Amniotic epithelial cell (primary cell): ENCODE measurements at places on chromosomes 12 and 14.

- DNase-seq, result no peak
Measured at GRCh38 chr12:110913119-110914056, 7.0 kb downstream of the MYL2 start.

DNA sequence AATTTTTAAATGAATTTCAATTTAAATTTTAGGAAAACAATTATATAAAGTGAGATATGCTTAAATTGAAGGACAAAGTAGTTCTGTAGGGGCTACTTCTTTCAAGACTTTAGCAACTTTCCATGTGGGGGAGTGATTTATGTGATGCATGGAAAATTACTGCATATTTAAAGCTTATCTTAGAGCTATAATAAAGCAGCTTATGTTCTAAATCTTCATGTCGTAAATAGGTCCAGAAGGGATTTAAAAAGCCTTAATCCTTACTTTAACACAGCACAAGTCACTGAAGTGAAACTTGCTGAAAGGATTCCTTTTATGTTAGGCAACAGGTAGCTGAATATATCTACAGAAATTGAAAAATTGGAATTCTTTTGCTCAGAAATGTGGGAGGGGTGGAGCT is 340.4 kb downstream of the NAV3 start:
- peak; percentile 82 for DNase-seq

DNA sequence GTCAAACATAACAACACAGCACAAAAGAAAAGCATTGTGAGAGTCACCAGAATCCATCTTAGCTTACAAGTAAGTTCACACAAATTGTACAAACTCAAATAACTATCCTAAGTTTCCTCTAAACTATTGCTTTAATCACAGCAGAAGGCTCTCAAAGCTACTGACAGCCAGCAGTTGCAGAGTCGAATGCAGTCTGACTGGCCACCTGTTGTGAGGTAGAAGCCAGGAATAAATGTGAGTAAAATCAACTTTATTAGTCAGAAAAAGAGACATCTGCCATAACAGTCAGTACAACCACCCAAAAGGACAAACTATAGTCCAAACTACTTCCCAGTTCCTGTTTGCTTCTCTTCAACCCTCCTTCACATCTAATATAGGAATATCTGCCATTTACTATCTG is 231.7 kb upstream of the USP15 start:
- no peak for DNase-seq

DNA sequence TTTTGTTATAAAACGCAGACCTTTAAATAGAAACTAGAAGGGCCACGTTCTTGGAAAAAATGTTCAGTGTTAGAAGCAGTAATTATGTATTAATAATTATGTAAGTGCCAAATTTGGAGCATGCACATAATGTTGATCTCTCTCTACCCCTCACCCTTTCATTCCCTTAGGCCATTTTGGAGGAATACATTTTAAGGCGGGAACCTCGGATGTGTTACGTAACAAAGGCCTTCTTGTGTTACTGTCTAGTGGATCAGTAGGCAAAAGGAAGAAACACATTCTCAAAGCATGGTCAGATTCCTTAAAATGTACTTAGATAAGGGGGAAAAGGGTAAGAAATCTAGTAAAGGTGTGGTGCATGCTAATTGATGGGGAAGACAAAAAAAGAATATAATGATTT is 52.7 kb downstream of the RASSF3 start:
- no peak for DNase-seq

- DNase-seq, result peak; percentile 72
Measured at GRCh38 chr12:46915082-46915481, 89.3 kb upstream of the SLC38A4 start.

GRCh38 chr12:104694711-104695110 is 238.0 kb downstream of the CHST11 start:
- no peak for DNase-seq

DNA sequence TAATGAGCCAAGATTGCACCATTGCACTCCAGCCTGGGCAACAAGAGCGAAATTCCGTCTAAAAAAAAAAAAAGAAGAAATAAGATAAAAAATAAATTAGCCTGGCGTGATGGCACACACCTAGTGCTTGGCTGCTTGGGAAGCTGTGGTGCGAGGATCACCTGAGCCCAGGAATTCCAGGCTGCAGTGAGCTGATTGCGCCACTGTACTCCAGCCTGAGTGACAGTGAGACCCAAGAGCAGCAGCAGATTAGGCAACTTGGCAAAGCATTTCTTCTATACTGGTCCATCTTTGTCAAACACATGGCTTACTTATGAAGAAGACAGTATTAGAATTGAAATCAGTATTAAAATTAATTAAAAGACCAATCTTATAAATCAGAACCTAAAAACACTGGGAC is 6.3 kb downstream of the GON7 start:
- DNase-seq, result no peak

DNA sequence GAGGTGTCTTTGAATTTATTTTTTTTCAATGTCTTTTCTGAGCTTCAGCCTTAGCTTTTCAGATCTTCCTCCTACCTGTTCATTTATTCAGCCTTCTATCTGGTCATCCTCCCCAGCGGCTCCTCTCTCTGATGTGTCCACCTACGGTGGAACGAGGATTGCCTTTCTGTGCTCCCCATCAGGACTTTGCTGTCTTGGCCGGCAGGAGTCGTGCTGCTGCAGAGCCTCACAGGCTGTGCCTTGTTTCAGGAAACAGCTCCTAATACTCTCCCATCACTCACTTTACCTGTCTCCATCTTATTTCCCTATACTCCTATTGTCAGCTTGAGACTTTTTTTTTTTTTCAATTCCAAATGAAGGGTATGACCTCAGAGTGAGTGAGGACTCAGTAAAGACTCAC is 76.9 kb downstream of the KICS2 start:
- no peak for DNase-seq
